ENCODE measurements at places on chromosomes 4 and X. TPM values are rescaled to one million over a fixed set of nuclear protein-coding genes. Genes with fewer than 3 reads are reported as not detected.

DNA sequence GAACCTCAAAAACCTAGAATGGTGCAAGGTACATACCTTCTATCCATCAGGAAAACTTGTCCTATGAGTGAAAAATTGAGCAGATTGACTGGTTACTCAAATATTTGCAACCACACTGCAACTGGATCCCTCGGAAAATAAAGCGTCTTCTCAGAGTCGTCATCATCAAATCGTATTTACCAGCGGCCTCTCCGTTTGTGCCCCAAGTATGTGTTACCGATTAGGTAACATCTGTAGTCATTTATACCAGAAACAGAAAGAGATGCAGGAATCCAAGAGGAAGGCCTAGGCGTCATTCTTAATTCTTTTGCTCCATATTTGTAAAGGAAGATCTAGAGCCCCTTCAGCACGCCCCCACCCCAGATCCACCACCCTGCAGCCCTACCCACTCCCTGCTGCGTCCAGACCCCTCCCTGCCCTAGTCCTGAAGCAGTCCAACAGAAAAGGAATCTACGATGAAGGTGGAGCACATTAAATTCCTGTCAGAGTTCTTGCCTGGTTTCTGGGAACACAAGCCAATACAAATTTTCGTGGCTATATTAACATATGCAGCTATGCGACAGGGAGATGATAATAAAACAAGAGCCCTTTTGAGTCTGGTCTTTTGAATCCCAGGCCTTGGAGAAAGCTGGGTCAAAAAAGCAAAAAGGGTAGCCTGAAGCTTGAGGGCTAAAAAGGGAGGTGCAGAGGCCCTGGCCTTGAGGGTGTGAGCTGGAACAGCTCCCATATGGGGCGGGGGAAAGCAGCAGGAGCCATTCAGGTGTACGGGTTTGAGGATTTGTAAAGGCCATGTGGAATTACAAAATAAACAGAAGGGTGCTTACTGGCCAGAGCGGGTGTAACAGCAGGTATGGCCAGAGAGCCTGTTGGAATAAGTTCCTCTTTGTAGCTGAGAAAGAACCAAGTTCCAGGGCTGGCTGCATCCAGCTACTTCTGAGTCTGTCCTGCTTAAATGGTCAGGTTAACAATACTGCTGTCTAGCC lies 77.0 kb downstream of the ZNF827 start:
- DNase-seq = no peak
- H3K4me1 ChIP-seq = no peaks in the 10 kb centered on the region
- no peak overlapping the region for H3K4me3 ChIP-seq
- H3K36me3 ChIP-seq = peaks cover 43% of the 10 kb centered on the region
- H3K27me3 ChIP-seq = no peaks in the 10 kb centered on the region
- no peak overlapping the region for H3K27ac ChIP-seq

Gene GRSF1
- 100 TPM for total RNA-seq

DNA sequence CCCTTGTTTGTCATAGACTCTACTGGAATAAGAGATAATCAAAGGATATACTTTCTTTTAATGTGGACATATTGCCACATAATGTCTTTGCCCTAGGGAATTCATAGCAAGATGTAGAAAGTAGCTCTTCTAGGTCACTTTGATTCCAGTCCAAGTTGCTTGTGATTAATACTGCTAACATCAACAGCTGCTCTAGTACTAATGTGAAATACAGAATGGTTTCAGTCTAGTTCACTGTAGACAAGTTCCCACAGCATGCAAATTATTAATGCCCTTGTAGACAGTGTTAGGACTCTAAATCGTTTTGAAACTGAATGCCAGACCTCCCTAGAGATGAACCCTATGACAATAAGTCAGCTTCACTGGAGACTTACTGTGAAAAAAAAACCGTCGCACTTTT lies 494.6 kb upstream of the ATOH1 start:
- H3K4me3 ChIP-seq = no peak overlapping the region
- DNase-seq = no peak
- H3K27ac ChIP-seq = no peak overlapping the region
- no peaks in the 10 kb centered on the region for H3K4me1 ChIP-seq

Gene RHOXF2B
- total RNA-seq = not detected

- no peaks in the 10 kb centered on the region for H3K36me3 ChIP-seq
- no peak overlapping the region for H3K4me3 ChIP-seq
- no peaks in the 10 kb centered on the region for H3K4me1 ChIP-seq
- DNase-seq = no peak
Measured at GRCh38 chr4:42385516-42385915, 11.8 kb upstream of the SHISA3 start.

Gene CCSER1
- not detected for total RNA-seq

Gene GPM6B
- not detected for total RNA-seq

Gene UCHL1
- 37.7 TPM for total RNA-seq

DNA sequence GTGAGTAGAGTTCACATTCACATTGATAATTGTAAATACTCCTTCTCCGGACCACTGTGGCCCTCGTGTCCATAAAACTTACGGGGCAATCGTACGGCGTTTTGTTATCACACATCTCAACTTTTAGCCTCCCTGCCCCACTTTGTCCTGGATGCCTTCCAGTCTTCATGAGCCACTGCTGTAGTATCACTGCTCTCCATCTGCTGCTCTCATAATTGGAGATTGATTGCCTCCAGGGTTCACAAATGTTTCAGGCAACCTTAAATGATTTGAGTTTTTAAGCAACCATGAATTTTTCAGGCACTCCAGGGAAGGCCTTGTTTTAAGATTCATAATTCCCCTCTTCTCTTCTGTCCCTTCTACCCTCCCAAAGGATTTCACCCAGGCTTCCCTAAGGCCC lies 28.4 kb downstream of the ALPK1 start:
- no peak for DNase-seq
- no peaks in the 10 kb centered on the region for H3K27me3 ChIP-seq
- no peaks in the 10 kb centered on the region for H3K4me1 ChIP-seq
- no peak overlapping the region for H3K27ac ChIP-seq

Gene ENAM
- not detected for total RNA-seq

Gene TMPRSS11F
- total RNA-seq = not detected

DNA sequence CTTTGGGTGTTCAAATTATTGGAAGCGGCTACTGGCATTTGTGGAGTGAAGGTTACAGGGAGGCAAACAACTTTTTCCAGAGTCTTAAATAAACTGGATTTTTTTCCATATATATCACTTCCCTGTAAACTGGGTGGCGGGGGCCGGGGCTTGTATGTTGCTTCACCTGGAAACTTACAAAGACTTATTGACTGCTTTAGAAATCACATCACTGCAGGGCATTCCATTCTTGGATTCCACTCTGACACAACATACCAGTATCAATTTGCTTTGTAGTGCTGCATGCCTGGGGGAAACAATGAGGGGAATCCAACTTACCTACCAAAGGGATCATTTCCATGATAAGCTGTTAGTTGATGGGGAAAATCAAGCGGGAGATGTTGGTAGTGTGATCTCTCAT lies 21.7 kb upstream of the FAM156A start:
- H3K27me3 ChIP-seq = no peaks in the 10 kb centered on the region
- H3K27ac ChIP-seq = peak overlapping the region; percentile 50
- DNase-seq = no peak

Gene CSTF2
- total RNA-seq = 28.3 TPM

GRCh38 chr4:8032381-8032780 lies 92.7 kb upstream of the AFAP1 start:
- no peak overlapping the region for H3K27ac ChIP-seq
- DNase-seq = no peak
- H3K4me3 ChIP-seq = no peak overlapping the region
- H3K27me3 ChIP-seq = peaks cover 1% of the 10 kb centered on the region

Gene AMOT
- 8.3 TPM for total RNA-seq

DNA sequence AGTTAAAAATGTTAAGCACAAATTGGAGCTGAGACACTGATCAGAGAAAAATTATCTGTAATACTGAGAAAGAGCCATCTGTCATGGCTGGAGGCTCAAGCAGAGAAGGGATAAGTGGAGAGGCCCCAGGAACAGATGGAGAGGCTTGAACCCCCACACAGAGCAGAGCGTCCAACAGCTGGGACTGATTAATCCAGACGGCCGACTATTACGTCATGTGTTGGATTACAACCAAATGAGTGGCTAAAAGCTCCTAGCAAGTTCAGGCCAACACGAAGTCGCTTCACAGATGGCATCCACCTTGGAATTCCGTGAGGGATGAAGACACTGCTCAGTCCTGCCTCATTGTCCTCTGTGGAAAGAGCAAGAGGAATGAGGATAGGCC lies 57.7 kb upstream of the ATXN3L start:
- H3K36me3 ChIP-seq = no peaks in the 10 kb centered on the region
- H3K27ac ChIP-seq = peak overlapping the region; percentile 36
- no peaks in the 10 kb centered on the region for H3K27me3 ChIP-seq
- H3K4me3 ChIP-seq = no peak overlapping the region
- H3K4me1 ChIP-seq = peaks cover 27% of the 10 kb centered on the region
- peak; percentile 52 for DNase-seq

DNA sequence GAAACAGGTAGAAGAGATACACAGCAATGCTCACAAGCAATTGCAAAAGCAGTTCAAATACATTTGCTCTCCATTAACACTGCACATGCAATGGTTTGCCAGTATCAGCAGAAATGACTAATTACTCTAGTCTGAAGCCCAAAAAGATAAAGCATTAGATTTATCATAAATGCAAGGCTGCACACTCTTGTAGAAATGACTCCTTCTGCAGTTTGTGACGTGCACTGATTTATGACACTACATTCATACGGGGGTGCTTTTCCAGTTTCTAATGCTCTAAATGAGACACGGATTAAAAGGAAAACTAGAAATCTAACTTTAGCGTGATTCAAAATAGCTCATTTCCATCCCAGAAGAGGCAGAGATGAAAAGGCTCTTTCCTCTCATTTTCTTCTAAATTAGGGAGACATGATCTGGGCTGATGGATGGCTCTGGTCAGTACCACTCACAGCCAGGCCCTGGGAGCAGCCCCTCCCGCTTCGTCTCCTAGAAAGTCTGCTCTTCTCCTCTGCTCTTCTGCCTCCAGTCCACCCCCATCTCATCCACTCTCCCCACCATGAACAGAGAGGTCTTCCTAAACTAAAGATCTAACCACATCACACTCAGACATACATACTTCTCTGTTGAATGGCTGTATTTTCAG lies 33.2 kb downstream of the PPP2R2C start:
- no peaks in the 10 kb centered on the region for H3K4me1 ChIP-seq
- no peak overlapping the region for H3K4me3 ChIP-seq
- no peak for DNase-seq
- H3K27ac ChIP-seq = no peak overlapping the region

DNA sequence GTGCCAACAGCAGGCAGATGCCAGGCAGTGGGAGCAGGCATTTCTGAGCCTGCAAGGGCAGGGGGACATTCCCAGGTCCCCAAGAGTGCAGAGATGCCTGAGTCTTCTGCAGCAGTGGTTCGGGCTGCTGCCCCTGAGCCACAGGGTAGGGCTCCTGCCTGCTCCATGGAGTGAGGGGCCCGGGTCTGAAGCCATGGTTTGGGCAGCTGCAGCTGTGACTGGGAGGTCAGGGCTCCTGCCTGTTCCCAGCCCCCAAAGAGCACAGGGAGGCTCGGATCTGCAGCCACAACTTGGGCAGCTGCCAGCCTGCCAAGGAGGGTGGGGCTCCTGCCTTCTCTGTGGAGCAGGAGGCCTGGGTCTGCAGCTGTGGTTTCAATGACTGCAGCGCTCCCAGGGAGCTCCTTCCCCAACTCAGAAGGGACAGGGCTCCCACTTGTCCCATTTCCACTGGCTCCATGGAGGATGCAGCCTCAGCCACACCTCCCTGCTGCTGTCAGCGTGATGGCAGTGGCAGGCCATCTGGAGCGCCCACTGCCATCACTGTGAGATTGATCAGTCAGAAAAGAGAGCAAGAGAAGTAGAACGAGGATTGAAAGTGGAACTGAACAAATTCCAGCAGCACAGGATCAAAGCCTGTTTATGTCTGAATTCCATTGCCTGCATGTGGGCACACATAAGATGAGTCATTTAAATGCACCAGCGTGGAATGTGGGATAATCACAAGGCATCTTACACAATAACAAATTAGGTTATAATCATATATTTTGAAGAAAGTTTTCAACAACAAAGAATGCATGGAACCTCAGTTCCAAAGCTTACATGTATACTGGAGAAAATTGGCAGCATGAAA lies 93.1 kb upstream of the CXorf51A start:
- no peak for DNase-seq
- H3K4me3 ChIP-seq = no peak overlapping the region
- no peaks in the 10 kb centered on the region for H3K36me3 ChIP-seq
- no peaks in the 10 kb centered on the region for H3K4me1 ChIP-seq
- H3K27me3 ChIP-seq = no peaks in the 10 kb centered on the region

DNA sequence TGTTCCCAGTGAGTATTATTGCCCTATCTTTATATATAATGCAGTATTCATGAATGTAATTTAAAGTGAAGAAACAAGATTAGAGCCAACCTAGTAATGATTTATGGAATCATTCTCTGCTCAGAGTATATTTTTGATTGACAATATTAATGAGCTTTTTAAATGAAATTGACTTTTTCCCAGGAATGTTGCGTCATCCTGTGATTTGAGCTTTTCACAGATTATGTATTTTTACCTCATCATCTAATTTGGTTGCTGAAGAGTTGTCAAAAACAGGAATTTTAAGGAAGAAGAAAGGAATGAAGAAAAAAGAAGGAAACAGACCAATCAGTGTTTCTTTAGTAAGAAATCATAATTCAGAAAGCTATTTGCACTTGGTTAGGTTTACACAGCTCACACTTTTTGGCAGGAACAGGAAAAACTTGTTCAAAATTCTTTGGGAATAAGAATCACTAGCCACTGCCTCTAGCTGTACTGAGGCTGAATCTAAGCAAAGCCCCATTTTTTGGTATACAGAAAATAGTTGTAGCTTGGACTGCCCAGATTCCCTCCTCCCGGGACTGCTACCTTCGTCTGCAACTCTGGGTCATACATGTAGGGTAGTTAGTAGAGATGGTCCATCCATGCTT lies 27.3 kb downstream of the EXOC1 start:
- peaks cover 41% of the 10 kb centered on the region for H3K36me3 ChIP-seq
- H3K4me1 ChIP-seq = no peaks in the 10 kb centered on the region
- DNase-seq = no peak
- no peak overlapping the region for H3K4me3 ChIP-seq
- H3K27ac ChIP-seq = no peak overlapping the region
- no peaks in the 10 kb centered on the region for H3K27me3 ChIP-seq

Gene ARSJ
- total RNA-seq = 51.5 TPM

- no peaks in the 10 kb centered on the region for H3K27me3 ChIP-seq
- no peak for DNase-seq
- H3K27ac ChIP-seq = no peak overlapping the region
Measured at GRCh38 chr4:115945026-115945425, 831.6 kb upstream of the NDST4 start.

DNA sequence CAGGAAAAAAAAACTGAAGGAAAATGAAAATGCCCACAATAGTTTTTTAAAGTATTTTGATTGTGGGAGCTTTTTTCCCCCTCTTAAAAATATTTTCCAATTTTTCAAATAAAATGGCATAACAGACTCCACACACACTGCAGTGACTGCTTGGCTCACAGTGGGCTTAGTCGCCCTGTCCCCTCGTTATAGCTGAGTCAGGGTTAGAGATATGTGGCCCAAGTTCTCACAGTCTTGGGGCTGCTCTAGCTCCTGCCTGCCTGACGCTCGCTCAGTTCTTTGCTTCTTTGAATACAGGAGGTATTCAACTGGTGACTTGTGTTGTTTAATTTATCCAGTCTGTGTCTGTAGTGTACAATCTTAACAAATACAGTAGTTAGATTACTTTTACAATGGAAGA lies 47.7 kb downstream of the BEND2 start:
- H3K4me3 ChIP-seq = no peak overlapping the region
- DNase-seq = no peak
- no peaks in the 10 kb centered on the region for H3K27me3 ChIP-seq
- H3K36me3 ChIP-seq = no peaks in the 10 kb centered on the region

Gene CNKSR2
- total RNA-seq = not detected

Gene CXorf51A
- total RNA-seq = not detected

Gene XPNPEP2
- not detected for total RNA-seq

Gene RNF212
- not detected for total RNA-seq

Gene NR3C2
- 0.11 TPM for total RNA-seq

Gene BRS3
- not detected for total RNA-seq

Gene NDST3
- total RNA-seq = 0.58 TPM

Gene VCX3A
- total RNA-seq = not detected
